ENCODE measurements at places on chromosomes 1 and 21.

DNA sequence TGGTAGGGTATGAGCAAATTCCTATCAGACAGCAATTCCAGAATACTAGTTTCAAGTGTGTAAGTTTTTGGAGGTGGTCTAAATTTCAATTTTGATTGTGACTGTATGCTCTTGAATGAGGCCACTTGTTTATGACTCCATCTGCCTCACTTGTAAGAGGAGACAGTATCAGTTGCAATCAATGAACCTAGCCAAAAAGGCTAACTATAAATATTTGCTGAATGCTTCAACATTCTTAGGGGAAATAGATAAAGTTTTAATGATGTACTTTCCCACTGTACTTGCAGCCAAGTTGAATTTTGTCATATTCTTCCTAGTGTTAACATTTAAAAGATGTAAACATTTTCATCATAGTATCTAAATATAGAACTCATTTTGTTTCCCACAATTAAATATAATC lies 32.1 kb upstream of the RWDD3 start:
- DNase-seq: no peak

- DNase-seq: no peak
Observed at GRCh38 chr1:168671782-168672181, 57.2 kb downstream of the DPT start.

DNA sequence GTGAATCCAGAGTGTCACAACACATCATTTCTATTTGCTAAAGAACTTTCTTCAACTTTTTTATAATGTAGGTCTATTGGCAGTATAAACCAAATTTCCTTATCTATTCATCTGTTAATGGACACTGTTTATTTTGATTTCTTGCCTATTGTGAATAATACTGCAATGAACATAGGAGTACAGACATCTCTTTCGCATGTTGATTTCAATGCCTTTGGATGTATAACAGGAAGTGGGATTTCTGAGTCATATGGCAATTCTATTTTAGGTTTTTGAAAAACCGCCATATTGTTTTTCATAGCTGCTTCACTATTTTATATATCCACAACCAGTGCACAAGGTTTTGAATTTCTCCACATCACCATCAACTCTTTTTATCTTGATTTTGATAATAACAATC lies 198.7 kb downstream of the KCNT2 start:
- DNase-seq: no peak

GRCh38 chr1:24931146-24931467 lies 1.0 kb upstream of the RUNX3 start:
- DNase-seq: no peak

DNA sequence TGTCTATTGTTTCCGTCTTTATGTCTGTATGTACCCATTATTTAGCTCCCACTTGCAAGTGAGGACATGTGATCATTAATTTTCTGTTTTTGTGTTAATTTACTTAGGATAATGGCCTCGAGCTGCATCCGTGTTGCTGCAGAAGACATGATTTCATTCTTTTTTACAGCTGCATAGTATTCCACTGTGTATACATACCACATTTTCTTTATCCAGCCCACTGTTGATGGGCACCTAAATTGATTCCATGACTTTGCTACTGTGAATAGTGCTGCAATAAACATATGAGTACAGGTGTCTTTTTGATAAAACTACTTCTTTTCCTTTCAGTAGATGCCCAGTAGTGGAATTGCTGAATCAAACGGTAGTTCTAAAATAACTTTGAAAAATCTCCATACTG lies 12.7 kb upstream of the SLAMF1 start:
- no peak for DNase-seq

DNA sequence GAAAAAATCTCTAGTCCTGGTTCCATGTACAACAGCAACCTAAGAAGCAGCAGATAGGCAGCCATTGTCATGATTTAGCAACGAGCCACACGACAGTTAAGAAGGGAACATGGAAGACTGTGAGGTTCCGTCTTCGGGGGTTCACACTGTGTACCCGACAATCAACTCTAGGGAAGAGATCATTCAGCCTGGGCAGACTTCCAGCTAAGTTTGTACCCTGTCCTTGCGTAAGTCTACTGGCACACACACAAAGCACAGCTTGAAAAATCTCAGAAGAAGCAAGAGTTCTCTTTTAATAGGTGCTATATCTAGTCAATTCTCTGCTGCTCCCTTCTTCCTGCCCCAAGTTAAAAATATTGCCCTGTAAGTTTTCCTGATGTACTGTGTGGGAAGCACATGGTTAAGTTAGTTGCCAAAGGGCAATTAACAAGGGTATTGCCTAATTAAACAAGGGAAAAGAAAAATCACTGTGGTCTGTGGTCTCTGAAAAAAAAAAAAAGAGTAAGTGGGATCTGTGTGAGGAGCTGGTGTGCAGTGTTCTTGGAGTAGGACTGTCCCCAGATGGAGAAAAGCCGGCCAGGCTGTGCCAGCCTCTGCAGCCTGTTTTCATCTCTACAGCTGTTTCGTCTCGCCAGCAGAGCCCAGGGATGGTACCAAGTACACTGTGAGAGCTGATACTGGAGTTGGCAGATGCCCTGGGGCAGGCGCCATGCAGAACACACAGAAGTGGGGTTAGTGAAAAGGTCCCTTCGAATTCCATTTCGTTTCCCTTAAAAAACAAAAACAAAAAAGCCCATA lies 6.4 kb upstream of the MYBPHL start:
- no peak for DNase-seq

DNA sequence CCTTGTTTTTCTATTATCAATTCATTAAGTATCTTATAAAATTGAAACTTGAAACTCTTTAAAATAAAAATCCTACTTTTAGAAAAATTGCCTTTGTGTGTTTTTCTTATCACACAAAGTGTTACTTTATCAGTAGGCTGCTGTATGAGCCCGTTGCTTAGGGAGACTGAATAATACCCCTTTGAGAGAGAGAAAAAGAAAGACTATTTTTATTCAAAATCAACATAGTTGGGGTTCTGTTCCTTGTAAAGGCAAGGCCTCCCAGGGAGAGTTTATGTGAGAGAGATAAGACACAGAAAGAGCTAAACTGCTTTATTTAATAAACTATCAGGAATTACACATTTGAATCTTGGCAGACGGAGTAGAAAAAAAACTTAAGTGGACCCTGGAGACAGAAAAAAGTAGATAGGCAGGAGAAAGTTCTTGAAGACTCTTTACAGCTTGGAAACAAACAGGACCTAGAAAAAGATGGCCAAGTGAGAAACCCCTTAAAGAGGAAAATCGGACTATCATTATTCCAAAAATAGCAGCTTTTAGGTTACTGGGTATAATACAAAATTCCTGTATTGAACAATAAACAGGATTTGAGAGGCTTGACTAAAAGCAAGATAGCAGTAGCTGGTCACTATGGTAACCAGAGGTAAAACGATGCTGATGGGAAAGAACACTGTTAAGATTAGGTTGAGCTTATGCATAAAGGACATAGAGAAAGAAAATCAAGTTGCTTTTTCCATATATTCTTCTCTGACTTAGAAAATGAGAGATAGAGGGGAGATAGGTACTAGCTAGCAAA lies 170.9 kb downstream of the LRRC7 start:
- DNase-seq: no peak

DNA sequence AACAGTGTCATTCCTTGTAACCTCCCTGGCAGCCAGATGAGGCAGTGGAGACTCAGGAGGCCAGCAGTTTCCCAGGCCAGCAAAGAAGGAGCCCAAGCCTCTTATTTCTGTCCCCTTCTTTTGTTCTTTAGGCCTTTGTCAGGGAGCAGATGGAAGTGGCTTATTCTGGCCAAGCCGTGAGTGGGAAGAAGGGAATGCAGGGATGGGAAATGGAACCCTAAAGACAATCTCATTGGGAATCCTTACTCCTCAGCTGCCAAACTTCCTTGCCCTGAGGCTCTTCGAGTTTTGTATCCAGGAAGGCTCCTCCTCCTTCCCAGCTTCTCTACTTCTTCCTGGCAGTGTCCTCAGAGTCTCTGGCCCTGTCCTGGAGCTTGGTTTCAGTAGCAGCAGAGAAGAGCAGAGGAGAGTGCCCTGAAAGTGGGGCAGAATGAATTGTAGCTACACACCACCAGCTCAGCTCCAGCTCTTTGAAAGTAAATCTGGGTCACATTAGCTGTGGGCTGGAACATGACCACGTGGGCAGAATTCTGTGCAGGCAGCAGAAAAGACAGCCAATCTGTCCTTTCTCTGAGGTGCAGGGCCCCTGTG lies 63.9 kb downstream of the NDUFS5 start:
- DNase-seq: no peak

- DNase-seq: no peak
Observed at GRCh38 chr1:161511018-161511755, 5.9 kb downstream of the FCGR2A start.

DNA sequence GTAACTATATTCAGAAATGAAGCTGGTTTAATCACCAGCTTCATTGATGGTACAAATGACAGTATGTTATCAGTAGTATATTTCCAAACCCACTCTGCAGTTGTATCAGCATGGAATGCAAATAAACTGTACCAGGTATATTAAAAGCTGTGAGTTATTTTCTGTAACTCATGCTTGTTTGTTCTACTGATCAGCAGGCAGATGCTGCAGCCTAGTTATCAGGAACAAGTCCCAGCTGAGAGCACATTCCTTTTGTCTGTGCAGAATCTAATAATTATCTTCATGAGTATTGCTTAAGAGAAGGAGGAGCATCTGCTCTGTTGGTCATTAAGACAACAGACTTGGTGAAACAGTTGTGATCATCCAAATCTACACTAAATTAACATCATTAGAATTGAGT lies 1331.1 kb downstream of the MRPL39 start:
- DNase-seq: no peak

GRCh38 chr1:229087339-229087738 lies 183.6 kb upstream of the RAB4A start:
- DNase-seq: no peak

DNA sequence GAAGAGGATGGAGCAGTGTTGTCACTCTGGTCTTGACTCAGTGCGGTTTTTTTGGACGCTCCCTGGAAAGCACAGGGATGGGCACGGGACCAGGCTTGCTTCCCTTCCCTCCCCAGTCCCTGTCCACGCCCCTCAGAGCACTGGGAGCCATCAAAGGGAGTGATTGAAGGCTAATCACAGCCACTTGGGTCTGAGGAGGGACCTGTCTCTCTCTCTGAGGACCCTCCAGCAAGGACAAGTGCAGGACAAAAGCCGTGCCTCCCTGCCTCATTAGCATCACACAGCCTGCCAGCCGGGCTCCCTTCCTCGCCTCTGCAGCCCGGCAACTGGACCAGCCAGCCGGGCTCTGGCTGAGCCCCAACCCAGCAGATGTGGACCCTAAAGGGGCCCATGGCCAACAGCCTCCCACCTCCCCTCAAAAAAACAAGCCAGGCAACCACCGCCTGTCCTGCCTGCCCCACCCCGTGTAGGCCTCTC lies 18.6 kb upstream of the PDZK1IP1 start:
- DNase-seq: no peak

DNA sequence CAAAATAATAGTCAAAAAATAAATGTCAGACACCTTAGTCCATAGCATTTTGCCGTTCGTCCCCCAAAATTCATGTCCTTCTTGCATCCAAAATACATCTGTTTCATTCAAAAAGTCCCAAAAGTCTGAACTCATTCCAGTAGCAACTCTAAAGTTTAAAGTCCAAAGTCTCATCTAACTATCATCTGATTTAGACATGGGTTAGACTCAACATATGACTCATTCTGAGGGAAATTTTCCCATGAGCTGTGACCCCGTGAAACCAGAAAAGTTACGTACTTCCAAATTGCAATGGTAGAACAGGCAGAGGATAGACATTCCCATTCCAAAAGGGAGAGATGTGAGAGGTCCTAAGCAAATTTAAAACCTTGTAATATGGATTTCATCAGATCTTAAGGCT lies 48.6 kb upstream of the CACHD1 start:
- no peak for DNase-seq

- DNase-seq: no peak
Observed at GRCh38 chr1:2554621-2555387, 1.4 kb upstream of the TNFRSF14 start.

- DNase-seq: no peak
Observed at GRCh38 chr1:155761736-155762405, 73.0 kb downstream of the DAP3 start.

GRCh38 chr21:14846621-14847020 lies 218.2 kb downstream of the NRIP1 start:
- no peak for DNase-seq

DNA sequence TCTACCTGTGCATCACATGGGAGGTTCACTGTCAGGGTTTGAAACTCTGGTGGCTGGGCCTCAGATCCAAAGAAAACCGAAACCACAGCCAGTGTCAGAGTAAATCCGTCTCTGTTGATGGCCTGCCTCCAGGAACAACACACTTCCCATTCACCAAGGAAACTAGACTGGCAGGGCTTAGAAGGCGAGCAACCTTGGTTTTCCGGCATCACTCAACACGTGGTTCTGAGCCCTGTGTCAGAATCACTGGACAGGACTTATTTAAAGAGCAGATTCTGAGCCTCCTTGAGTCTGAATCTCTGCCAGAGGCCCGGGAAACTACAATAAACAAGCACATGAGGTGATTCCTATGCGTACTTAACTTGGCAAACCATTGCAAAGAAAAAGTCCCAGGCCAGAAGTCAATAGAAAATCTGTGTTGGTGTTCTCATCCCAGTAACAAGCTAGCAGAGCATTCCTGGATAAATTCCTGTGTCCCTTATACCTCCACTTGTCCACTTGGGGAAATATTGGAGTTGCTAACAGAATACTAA lies 70.0 kb downstream of the KCTD3 start:
- DNase-seq: no peak

GRCh38 chr1:109136766-109137165 lies 22.9 kb downstream of the ELAPOR1 start:
- DNase-seq: no peak

DNA sequence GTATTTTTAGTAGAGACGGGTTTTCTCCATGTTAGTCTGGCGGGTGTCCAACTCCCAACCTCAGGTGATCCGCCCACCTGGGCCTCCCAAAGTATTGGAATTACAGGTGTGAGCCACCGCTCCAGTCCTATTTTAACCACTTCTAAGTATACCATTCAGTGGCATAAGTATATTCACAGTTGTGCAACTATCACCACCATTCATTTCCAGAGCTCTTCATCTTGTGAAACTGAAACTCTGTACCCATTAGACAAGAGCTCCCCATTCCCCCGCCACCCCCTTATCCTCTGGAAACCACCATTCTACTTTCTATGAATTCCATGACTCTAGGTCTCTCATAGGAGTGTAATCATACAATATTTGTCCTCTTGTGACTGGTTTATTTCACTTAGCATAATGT lies 40.2 kb upstream of the CAMTA1 start:
- no peak for DNase-seq

DNA sequence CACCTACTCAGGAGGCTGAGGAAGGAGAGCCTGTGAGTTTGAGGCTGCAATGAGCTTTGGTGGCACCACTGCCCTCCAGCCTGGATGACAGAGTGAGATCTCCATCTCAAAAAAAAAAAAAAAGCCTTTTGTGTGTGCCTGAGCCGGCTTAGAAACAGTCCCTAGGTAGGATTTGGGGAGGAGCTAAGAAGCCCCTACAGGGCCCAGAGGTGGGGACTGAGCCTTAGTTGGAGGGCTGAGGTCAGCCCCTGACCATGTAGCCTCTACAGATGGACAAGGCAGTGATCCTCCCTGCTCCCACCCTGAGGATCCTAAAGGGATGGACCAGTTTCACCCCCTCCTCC lies 2.5 kb downstream of the ADAMTSL4 start:
- no peak for DNase-seq
